ENCODE measurements at places on chromosomes 5 and 9. TPM values are rescaled to one million over a fixed set of nuclear protein-coding genes. Genes with fewer than 3 reads are reported as not detected.

Gene DOCK2
- not detected for polyA plus RNA-seq

Gene CDK9
- polyA plus RNA-seq = 92.3 TPM

Gene LPAR1
- 24.2 TPM for polyA plus RNA-seq

Gene TAF1L
- polyA plus RNA-seq = not detected

Gene RGS7BP
- polyA plus RNA-seq = not detected

Gene KCNIP1
- 0.88 TPM for polyA plus RNA-seq

Gene CYFIP2
- 24.2 TPM for polyA plus RNA-seq

Gene SH2D3C
- polyA plus RNA-seq = 2.2 TPM

Gene MYOT
- polyA plus RNA-seq = not detected

Gene GRM6
- not detected for polyA plus RNA-seq

Measured in hepatocyte (in vitro differentiated cells).